CD4-positive, alpha-beta T cell treated with Interleukin-15 for 4 hours (primary cell): ENCODE measurements at places on chromosomes 3 and 15.

- no peak for DNase-seq
Observed at GRCh38 chr3:17442332-17443049, 299.9 kb downstream of the TBC1D5 start.

DNA sequence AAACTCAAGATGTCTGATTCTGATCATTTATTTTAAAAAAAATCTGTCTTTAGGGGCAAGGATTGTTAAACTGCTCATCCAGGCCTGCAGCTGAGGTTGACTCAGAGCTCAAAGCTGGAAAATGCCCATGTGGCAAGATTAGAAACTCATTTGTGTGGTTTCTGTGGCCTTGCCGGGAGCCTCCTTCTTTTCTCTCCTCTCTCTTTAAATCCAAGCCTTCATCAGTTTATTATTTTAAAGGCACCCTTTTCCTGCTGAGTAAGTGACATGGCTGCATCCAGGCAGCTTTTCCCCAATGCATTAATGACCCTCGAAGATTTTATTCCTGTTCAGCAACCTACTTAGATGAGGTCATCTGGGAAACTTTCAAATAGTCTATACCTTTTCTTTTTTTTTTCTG lies 221.3 kb upstream of the CDIN1 start:
- no peak for DNase-seq

- DNase-seq = no peak
Observed at GRCh38 chr15:68444336-68444735, 12.4 kb upstream of the ITGA11 start.

DNA sequence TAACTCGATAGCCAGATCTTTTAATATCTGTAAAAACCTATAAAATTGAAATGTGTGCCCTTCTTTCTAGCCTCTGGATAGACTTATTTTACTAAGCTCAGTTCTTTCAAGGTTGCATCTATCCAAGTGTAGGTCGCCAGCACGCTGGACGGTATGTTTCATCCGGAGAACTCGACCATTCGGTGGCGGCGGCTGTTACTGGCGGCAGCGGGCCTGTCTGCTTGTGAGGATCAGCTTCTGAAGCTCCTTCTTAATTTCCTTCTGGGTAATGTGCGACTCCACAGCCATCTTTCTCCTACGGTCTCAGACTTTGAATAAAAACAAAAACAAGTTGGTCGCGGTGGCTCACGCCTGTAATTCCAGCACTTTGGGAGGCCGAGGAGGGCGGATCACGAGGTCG lies 4.1 kb downstream of the PP2D1 start:
- no peak for DNase-seq

- DNase-seq = no peak
Observed at GRCh38 chr15:96381463-96381862, 51.0 kb downstream of the NR2F2 start.

DNA sequence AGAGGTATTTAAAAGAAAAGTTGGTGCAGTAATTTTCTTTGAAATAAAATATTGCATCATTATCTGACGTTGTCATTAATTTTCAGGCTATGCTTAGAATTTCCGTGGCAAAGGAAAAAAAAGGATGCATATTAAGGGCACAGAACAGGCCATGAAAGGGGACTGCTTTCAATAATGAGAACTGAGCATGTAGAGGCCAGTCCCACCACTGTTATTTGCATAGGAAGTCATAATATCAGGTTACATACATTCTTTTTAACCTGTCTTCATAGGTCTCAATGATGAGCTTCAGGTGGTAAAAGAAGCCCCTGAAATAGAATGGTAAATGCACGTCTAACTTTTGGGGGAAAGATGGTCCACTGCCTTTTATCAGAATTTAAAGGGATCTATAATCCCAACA lies 272.1 kb upstream of the ALCAM start:
- no peak for DNase-seq

GRCh38 chr3:161420746-161421145 lies 49.4 kb upstream of the SPTSSB start:
- no peak for DNase-seq

DNA sequence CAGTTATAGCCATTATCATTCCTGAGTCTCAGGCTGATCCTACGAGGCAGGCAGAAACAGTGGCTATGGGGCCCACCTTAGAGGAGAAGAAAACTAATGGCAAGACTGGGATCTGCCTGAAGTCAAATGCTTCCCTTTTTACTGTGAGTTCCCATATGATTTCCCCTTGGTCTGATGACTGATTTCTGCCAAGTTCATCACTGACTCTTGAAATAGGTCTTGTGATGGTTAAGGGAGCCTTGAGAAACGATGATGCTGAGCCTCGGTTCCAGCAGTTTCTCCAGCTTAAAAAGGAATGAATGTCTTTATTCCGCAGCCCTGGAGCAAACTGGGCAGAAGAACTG lies 29.4 kb upstream of the LDHAL6B start:
- DNase-seq = no peak

DNA sequence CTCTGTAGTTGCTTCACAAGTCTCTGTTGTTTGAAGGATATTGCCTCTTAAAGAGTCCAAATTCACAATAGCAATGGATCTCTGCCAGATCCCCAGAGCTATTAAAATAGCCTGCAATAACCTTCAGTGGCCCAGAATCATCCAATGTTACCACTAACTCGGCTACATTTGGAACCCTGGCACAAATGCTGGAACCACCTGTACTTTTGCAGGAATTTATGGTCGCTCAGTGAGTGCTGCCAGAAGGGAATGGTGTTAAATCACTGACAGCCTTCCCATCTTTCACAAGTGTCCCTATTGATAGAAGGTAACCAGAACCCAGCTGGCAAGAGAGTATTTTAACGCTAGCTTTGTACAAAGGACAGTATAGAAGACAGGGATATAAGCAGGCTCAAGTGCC lies 298.8 kb upstream of the PLSCR5 start:
- DNase-seq = no peak

GRCh38 chr15:70867911-70868467 lies 14.0 kb upstream of the LARP6 start:
- DNase-seq = no peak

GRCh38 chr3:175255698-175256097 lies 396.6 kb downstream of the NAALADL2 start:
- DNase-seq = no peak

- DNase-seq = no peak
Observed at GRCh38 chr3:140092848-140093536, 158.0 kb downstream of the CLSTN2 start.

GRCh38 chr3:126051741-126052140 lies 32.2 kb downstream of the SLC41A3 start:
- no peak for DNase-seq

GRCh38 chr15:83889995-83890394 lies 236.1 kb downstream of the ADAMTSL3 start:
- no peak for DNase-seq

DNA sequence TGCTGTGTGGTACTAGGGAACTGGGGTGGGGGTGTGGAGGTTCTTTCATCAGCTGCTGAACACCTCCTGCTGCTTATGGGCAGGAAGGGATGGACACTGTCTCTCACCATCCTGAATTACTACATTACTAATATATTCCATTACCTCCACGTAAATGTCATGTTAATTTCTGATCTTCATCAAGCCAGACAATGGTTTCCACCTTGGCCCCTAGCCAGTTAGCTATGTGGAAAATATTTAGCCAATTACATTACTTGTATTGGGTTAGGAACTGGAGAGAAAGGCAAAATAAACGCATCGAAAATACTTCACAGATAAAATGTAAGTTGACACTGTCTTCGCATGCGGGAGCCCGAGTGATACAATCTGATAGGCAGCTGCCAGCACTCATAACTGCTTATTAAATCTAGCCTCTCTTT lies 95.1 kb downstream of the FOXP1 start:
- no peak for DNase-seq

GRCh38 chr15:23866832-23867231 lies 179.7 kb upstream of the NDN start:
- no peak for DNase-seq

- no peak for DNase-seq
Observed at GRCh38 chr3:119626196-119626595, 28.5 kb downstream of the PLA1A start.

GRCh38 chr3:177889161-177889560 lies 647.1 kb upstream of the KCNMB2 start:
- no peak for DNase-seq

- no peak for DNase-seq
Observed at GRCh38 chr3:157815739-157816138, 290.5 kb downstream of the SHOX2 start.

DNA sequence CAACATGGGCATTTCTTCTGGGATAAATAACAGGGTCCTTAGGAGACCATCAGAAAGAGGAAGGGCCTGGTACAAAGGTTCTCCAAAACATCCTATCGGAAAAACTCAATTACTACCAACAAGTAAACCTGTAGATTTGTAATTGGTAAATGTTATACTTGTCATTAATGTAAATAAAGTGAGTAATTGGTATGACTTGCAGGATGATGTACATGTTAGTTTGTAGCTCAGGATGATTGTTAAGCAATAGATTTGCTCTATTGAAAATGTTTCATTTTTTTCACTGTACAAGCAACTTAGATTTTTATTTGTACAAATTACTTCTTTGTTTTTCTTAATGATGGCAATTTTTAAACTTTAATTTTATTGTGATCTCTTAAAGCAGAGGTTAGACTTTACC lies 3.8 kb upstream of the SCG5 start:
- DNase-seq = no peak

- DNase-seq = no peak
Observed at GRCh38 chr3:133282236-133282635, 117.6 kb upstream of the BFSP2 start.

- DNase-seq = no peak
Observed at GRCh38 chr3:182294256-182294655, 499.0 kb upstream of the ATP11B start.

DNA sequence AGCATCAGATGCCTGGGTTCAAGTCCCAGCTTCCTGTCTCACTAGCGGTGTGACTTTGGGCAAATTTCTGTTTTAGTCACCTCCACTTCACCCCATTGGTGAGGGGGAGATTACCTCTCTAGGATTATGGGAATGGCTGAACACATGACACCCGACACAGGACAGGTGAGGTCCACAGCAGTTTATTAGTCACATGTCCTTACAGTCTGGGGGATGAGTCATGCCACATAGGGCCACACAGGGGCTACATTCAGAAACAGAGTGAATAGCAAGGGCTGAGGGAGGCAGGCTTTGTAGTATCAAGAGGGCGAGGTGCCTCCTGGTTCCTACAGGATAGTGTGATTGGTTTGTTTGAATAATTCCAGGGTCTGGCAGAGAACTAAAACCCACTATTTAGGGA lies 15.2 kb upstream of the ITGA11 start:
- no peak for DNase-seq

GRCh38 chr3:98972720-98973119 lies 71.2 kb upstream of the DCBLD2 start:
- DNase-seq = no peak

- DNase-seq = no peak
Observed at GRCh38 chr3:143507735-143508580, 340.3 kb downstream of the SLC9A9 start.

- no peak for DNase-seq
Observed at GRCh38 chr3:196634829-196635228, 4.7 kb upstream of the NRROS start.

DNA sequence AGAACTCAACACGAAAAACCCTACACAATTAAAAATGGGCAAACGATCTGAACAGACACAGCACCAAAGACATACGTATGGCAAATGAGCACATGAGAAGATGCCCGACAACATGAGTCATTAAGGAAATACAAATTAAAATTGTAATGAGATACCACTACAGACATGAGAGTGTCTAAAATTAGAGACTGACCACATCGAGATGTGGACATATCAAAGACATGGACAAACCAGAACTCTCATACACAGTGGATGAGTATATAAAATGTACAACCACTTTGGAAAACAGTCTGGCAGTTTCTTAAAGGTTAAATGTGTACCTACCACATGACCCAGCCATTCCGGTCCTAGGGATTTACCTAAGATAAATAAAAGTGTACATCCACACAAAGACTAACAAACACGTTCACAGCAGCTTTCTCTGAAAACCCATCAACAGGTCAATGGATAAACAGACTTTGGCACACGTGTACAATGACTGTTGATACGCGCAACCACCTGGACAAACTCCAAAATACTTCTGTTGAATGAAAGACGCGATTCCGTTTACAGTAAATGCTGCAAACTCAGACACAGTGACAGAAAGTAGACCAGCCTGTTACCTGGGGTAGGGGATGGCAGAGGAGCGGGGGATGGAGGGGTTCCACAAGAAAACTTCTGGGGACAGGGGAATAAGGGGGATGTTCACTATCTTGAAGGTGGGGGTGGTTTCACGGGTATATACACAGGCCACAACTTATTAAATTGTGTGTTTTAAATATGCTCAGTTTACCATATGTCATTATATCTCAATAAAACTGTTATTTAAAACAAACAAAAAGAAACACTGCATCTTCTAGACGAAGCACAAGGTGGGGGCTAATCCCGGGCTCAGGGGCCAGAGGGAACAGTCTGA lies 2.1 kb downstream of the TNK2 start:
- DNase-seq = no peak

DNA sequence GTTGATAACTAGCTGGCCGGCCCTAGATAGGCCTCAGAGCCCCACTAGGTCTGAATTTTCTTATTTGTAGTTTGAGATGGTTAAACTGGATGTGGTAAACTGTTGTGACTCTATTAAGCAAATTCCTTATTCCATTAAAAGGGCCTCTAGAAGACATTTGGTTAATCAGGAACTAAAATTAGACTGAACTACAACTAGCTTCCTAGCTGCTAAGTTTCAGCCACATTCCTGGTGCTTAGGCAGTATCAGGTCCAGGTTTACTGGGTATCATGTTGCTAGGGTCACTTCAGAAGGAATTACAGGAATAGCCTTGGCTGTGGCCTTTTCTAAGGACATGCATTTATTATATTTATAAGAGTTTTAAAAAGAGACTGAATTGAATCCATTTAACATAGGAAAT lies 136.3 kb downstream of the PLD1 start:
- DNase-seq = no peak

- no peak for DNase-seq
Observed at GRCh38 chr3:14280326-14280725, 101.7 kb downstream of the LSM3 start.

- DNase-seq = no peak
Observed at GRCh38 chr3:128278761-128279600, 125.7 kb downstream of the EEFSEC start.

DNA sequence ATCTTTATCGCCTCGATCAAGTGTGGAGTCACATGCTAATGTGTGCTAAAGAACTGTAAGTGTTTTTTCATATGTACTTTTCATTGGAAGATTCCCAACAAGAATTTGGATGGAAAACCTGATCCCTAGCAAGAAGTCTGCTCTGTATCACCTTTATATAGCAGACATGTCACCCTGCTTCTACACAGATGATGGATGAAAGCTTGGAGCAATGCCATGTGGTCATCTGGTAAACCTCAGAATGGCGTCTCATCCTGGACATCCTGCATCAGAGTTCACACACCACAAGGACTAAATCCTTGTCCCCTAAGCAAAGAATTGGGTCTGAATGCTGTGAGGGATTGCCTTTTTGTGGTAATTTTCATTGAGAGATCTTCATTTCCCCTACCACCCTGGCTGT lies 42.1 kb upstream of the CTDSPL start:
- no peak for DNase-seq

GRCh38 chr15:25659251-25659650 lies 203.9 kb downstream of the ATP10A start:
- no peak for DNase-seq
